ENCODE measurements at places on chromosomes 2 and 18.

- no peak for DNase-seq
These were observed 116.6 kb downstream of the SRBD1 start for GRCh38 chr2:45494275-45494977.

DNA sequence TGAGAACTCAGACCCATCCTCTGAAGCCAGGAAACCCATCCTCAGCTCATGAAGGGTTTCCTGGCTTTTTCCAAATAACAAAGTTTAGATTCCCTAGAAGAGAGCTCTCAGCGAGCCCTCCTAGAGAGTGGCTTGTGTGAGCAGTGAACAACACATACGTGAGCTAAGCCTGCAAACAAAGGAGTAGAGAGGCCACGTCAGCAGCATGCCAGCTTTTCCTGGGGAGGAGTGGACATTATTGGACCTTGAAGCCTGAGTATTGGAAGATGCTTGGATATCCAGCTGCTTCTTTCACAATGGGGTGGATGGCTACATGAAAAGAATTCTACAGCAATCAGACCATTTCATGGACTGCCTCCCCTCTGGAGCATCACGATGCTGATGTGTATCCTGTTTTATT, 21.1 kb downstream of the KIF5C start:
- DNase-seq = no peak

- DNase-seq = no peak
These were observed 976 bp downstream of the TNFAIP6 start for GRCh38 chr2:151358166-151358970.

DNA sequence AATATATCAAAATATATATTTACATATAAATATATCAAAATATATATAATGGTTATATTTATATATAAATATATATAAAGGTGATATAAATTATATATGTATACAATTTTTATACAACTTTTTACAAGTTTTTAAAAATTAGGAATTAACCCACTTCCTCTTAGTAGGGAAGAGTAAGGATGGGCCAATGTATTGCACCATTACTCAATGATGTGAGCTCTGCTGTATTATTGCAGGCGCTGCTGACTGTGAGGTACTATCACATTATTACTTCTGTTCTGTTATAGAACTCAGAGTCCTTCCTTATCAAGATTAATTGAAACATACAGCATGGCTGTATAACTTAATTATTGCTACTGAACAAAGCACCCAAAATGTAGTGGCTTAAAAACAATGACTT, 46.0 kb downstream of the CCDC195 start:
- no peak for DNase-seq

DNA sequence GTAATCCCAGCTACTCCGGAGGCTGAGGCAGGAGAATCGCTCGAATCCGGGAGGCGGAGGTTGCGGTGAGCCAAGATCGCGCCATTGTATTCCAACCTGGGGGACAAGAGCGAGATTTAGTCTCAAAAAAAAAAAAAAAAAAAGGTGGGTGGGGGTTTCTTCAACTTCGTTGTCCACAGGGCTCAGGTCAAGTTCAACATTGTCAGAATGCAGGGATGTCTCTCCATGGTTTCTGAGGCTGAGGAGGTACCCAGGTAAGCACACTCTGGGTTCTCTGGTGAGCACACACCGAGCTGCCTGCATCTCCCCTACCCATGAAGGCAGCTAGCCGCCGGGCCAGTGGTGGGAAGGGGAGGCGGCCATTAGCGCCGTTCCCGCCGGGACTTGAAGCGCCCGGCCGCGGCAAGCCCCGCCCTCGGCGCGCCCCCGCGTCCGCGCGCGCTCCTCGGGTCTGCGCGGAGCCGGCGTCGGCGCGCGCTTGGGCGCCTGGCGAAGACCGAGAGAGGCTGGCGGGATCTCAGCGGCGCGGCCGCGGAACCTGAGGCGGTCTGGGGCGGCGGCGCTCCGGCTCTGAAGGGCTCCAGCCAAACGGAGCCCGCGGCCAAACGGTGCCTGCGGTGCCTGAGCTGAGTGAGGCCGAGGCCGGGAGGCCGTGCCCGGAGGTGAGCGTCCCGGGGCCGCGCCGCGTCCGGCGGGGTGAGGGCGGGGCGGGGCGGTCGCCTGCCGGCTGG, at the start of gene UBXN2A:
Gene UBXN2A (plus strand): TSS at position 477 of the 731 bp plus-strand sequence. CDS start 17,852 bp downstream, outside the sequence.
- peak; percentile 60 for DNase-seq

DNA sequence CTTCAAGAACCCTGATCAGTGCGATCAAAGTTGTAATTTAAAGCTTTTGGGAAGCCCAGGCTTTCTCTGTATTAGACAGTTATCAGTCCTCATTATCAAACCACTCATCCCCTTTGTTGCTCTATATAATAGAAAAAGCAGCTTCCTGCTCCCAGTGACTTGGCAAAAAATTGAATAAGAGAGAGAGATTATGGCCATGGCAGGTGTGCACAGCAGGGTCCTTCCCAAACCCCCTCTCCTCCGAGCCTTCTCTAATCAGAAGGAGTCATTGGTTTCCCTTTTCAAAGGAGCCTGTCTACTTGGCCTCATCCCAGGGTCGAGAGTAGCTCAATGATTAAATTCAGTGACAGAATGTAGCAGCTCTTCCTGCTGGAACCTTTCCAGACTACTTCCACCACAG, 81.5 kb downstream of the SEMA4F start:
- DNase-seq = no peak
